ENCODE measurements at places on chromosomes 6 and 20.

DNA sequence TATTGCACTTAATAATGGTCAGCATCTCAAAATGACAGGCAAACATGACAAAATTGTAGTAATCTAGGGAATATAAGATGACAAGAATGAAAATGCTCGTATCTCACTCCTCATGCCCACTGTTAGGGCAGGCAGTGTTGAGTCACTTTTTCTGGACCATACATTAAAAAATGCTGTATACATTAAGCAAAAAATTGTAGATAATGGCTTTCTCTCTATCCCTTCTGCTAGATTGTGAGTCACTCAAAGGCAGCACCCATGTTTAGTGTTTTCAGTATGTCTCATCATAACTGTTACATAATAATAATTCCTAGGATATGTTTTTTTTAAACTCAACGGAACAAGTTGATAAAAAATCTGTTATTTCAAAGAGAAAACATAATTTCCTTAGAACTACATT is 199.3 kb downstream of the TENT5A start:
- no peak for DNase-seq

DNA sequence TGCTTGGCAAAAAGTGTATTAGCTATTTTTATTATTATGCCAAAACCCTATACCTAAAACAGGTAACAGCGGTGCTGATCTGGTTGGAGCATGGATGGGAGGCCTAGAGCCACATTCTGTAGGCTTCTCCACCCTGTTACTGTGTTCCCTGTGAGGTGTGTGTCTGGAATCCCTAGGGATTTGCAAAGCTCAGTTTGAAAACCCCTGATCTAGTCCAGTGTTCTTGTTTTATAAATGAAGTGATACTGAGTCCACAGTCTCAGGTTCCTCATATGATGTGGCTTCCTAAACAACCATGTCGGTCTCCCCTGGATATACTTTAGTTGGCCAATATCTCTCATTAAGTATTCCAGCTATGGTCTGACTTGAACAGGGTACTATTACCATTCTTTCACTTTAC is 16.3 kb downstream of the ACSS2 start:
- DNase-seq: no peak

DNA sequence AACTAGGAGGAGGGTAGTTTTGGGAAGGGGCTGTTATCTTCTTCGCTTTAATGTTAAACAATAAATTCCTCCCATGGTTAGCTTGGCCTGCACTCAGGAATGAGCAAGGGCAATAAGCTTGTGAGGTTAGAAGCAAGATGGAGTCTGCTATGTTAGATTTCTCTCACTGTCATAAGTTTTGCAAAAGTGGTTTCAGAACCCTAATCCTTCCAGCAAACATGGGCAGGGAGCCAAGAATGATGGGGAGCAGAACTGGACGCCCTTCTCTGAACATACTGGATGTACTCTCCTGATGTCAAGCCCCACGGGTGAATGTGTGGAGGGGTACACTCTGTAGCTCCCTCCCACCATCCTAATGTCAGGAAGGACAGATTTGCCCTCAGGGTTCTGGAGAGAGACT is 22.3 kb downstream of the C6orf163 start:
- no peak for DNase-seq

DNA sequence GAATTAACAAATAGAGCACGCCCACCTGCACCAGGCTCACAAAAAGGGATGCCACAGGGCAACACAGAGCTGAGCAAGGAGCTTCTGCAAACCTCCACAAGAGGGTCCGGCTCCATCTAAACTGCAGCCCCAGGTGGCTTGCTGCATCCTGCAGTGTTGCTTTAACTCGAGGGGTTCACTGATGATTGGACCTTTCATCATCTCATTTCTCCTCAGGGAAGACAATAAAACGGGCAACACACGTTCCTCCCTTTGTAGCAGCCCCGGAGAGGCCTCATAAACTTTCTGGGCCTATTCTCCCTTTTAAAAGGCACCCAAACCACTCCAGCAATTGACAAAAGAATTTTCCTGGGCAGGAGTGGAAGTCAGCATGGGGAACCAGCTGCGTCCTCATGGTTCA is 161.5 kb upstream of the CDH4 start:
- DNase-seq: no peak

- DNase-seq: no peak
These were observed 21.6 kb upstream of the CALHM6 start for GRCh38 chr6:116439522-116440051.

GRCh38 chr20:49867453-49868215 is 47.7 kb downstream of the SPATA2 start:
- DNase-seq: no peak

GRCh38 chr6:54730767-54731630 is 115.6 kb upstream of the FAM83B start:
- DNase-seq: no peak

DNA sequence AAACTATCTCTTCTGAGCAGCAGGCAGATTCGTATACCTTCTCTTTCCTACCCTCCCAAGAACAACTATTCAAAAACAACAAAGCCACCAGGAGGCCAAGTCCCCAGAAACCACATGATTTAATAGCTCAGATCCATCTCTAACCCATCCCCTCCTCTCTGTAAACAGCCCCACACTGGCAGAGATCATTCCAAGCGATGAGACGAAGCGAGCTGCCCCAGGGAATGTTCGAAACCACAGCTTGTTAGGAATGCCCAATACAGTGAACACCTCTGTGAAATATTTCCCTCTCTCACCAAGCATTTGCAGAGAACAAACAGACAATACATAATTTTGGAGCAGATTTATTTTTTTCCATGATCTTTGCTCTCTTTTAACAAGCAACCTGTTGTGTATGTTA is 231.8 kb downstream of the SOD2 start:
- no peak for DNase-seq

DNA sequence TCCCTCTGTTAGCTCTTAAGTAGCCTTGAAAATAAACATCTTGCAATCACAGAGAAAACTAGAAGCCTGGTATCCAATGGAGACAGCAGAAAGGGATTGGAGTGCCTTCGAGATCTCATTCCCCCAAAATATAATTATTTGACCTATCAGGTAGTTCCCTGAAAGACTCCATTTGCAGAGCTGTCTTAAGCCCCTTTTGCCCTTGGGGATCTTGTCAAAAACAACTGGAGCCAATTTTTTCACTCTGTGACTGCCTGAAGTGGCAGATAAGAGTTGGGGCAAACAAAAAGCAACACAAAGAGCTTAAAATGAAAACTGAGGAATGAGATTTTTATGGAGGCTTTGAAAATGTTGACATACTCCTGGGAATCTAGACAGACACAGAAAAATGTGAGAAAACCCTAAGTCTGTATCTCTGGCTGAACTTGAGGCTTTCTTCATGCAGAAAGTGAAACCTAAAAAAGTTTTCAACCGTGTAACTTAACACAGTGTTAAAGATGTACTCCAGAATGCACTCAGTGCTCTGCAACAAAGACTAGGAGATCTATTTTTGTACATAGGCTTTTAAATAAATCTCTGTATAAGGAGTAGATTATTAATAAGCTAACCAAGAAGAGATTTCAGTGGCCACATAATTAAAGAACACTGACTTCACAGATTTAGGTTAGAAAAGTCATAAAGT is 971.1 kb upstream of the MAN1A1 start:
- DNase-seq: no peak

- DNase-seq: no peak
These were observed 22.2 kb downstream of the EPB41L2 start for GRCh38 chr6:131040866-131041265.

DNA sequence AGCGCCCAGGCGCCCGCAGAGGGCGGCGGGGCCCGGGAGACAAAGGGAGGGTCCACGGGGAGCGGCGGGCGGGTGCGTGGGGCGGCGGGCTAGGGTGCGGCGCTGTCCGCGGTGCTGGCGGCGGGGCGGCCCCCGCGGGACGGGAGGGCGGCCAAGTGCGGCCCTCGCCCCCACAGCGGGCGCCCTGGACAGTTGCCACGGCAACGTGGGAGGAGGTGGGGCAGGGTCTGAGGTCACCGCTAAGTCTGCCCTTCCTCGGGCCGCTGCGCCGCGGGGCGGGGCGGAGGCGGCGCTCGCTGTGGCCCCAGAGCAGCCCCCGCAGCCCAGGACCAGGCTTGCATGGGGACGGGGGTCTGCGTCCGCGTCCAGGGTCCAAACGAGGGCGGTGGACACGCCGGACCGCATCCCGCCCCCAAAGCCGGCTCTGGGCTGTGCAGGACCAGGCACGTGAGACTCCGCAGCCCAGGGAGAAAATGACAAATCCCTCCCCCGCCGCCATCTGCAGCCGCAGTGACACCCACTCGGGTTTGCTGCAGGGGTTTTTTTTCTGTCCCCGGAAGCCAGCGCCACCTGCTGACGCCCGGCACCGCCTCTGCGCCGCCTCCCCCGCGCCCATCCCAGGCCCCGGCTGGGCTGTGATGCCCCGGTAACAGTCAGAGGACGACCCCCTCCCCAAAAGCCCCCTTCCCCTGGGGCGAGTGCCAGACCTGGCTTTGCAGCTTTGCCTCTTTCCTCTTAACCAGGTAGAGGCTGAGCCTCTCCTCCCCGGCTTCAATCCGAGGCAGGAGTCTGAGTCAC is 36.8 kb downstream of the YTHDF1 start:
- peak; percentile 82 for DNase-seq

DNA sequence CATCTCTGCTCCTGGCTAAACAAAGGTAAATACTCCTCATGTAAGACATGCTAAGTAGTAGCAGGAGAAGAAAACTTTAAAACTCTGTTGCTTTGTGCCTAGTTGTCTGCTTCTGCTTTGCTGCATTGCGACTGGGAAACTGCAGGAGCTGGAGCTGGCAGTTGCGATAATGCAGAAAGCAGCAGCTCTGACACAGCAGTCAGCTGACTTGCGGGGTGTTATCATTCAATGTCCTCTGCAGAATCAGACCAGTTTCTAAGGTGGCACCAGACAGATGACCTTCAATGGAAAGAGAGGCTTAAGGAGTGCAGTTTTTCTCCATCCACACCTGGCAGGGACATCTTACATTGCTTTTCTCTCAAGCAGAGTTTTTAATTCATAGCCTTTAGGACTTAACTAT is 69.9 kb upstream of the SOX4 start:
- DNase-seq: no peak

GRCh38 chr20:35059110-35059509 is 33.5 kb downstream of the TRPC4AP start:
- DNase-seq: no peak

GRCh38 chr6:140320081-140321080 is 945.9 kb upstream of the CITED2 start:
- no peak for DNase-seq

DNA sequence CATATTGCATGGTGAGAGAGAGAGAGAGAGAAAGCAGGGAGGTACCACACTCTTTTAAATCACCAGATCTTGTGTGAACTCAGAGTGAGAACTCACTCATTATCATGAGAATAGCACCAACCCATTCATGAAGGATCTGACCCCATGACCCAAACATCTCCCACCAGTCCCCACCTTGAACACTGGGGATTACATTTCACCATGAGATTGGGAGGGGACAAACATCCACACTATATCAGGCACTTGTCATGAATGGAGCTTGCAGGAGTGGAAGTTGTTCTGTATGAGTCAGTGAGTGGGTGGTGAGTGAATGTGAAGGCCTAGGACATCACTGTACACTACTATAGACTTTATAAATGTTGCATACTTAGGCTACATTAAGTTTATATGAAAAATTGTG is 47.7 kb upstream of the RNF182 start:
- DNase-seq: no peak

DNA sequence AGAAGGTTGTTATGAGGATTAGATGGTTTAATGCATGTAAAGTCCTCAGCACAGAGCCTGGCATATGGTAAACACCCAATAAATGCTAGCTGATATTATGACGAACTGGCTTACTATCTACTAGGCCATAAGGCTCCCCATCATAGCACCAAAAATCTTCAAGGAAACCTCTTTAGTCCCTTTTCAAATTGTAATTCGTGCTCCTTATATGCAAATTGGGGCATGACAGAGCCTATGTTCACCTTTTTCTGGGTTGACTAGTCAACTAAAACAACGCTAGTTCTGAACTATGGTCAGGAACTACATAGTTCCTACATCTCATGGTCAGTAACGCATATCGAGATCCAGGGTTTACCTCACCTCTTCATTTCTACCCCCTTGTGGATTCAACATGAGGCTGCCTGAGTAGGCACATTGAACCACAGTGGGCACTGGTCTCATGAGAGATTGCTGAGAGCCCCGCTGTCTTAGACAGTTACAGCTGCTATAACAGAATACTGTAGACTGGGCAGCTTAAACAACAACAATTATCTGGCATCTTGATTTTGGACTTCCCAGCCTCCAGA is 97.2 kb upstream of the TNFAIP3 start:
- no peak for DNase-seq

DNA sequence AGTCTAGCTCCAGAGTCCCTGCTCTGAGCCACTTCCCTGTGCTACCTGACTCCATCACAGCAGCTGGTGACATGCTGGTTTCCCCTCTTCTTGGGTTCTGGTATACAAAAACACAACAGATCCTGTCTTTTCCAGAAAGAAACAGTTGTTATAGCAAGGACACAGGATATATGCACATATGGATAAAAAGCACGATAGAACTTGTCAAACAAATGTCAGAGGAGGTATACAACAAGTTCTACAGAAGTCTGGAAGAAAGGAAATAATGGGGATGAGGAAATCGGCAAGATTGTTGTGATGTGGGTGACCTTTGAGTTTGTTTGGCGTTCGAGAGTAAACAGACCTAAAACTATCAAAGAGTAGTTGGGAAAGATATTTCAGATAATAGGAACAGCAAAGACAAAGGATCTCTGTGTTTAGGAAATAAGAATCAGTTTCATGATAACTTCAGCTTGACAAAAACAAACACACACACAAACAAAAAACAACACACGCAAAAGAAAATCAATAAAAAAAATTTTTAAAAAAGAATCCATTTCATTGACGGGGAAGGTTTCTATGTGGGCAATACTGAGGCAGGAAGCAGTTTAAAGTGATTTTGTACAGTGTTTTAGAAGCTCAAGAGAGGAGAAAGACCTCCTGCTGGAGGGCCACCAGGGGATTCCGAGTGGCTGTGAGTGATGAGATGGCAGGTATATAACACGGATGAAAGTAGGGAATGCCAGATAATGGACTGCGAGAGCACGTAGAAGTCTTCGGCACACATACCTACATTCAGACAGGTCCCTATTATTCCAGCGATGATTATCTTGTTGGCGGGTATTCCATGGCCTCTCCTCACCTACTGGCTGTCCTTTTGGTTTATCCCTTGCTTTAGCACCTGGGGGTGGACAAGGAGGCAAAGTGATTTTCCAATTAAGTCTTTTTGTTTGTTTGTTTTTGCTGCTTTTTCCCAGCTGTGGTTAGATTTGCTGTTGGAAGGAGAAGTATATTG is 174.9 kb downstream of the HS3ST5 start:
- DNase-seq: no peak

DNA sequence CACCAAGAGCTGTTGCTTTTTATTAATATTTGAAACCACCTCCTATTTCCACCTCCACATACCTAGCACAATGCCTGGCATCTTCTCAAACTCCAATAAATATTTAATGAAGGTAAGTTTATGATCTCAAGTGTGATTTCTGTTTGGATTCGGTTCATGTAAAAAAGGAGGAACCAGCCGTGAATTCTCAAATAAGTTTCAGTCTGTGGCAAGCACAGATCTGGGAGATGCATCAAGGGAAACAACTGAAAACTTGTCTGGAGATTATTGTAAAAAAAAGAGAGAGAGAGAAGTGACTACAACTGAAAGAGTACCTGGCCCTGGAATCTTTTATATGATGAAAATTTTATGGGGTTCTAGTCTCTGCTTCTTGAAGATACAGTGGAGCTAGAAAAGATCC is 52.8 kb upstream of the PNRC1 start:
- no peak for DNase-seq
